ENCODE measurements at places on chromosomes 5 and 9.

DNA sequence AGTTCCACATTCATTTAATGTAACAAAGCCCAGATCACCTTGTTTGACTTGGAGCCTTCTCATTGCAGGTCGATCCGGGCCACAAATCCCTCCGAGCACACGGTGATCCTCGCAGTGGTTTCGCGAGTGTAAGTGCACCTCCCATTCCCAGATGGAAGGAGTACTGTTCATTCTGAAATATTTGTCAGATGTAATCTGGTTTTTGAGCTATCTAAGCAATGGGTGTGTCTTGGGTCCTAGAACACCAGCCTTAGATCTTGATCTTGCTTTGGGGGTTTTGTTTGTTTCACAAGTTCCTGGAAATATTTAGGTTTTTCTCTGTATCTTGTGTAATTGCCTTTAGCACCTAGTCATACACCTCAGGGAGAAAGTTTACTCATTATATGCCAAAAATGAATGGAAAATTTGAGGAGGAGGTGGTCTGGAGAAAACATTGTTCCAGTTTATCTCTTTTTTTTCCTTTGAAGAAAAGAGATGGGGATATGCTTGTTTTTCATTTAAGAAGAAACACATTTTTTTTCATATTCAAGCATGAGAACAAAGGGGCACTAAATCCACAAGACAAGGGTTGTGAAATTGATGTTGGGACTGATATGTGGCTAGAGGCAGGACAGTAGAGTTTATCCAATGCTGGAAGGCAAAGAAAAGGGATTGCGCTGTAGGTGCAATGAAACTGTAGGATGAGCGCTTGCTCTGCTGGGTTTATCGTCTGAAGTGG lies 118.6 kb downstream of the PDE8B start:
- no peak for DNase-seq

- DNase-seq = no peak
These were observed 5.3 kb upstream of the TXN start for GRCh38 chr9:110261632-110262031.

DNA sequence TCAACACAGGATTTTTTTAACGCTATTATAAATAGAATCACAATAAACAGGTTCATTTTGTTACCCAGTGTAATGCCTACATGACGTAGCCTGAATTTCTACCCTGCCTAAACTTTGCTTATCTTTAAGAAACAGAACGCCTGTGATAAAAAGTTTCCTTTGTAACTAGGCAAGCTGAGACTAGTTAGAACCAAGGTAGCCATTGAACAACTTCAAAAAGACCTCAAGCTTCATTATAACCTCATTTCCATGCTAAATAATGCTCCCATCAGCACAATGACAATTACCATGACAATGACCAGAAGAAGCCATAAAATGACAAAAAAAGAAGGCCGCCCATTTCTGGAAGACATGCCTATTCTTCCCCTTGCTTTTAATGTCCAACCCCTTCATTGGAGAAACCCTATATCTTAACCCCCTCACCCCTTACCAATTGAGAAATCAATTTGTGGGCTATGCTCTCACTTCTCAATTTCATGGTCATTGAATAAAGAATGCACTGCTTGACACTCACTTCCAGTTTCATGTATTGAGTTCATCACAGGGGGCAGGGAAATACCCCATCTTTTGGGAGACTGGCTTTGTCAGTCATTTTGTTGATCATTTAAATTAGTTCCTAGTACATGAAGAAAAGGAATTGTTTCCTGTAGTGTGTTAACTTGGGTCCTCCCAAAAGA lies 276.8 kb downstream of the MCTP1 start:
- no peak for DNase-seq

GRCh38 chr9:111436571-111436970 lies 47.6 kb downstream of the ECPAS start:
- no peak for DNase-seq

GRCh38 chr5:173645890-173646574 lies 29.6 kb upstream of the BOD1 start:
- DNase-seq = no peak

DNA sequence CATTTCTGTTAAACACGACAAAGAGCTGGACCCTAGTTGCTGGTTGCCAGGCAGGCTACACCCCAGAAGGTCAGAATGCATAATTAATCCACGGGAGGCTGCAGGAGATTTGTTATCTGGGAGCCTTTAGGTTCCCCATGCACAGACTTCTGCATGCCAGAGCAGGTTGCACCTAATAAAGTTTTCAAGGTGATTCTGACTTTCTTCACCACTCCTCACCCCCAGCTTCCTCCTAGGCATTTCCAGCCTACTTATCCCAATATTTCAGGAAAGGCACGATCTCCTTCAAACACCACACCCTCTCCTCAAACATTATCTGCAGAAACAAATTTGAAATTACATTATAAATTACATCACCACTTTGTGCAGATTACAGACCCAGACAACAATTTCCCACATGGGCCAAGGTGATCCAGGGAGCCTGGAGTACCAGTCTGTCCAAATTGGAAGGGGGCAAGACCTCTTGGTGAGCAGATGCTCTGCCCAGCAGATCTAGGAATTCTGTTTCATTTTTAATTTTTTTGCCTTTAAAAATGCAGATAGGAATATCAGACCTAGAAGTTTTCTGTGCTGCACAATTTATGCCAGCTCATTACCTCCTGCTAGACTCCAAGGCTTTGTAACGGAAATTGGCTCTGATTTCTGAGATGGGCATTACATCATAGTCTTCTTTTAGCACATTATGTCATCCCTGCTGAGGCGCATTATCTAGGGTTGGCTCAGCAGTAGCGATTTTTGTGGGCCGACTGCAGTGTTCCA lies 363.4 kb upstream of the SLC30A5 start:
- peak; percentile 68 for DNase-seq

- DNase-seq = peak; percentile 83
These were observed 182.8 kb upstream of the SLC27A6 start for GRCh38 chr5:128782446-128782845.

DNA sequence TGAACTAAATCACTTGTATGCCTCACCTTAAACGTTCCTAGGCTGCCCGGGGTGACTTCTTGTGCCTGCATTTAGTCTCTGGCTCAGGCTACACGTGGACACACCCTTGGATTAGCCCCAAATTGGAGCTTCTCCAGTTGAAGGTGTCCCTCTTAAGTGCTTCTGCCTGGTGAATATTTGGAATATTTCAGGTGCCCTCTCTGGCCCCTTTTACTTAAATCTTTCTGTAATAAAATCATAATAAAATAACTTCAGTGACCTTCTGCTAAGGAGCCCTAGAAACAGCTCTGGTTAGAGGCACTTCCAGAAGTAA lies 74.3 kb upstream of the KLF9 start:
- no peak for DNase-seq

- no peak for DNase-seq
These were observed 88.9 kb downstream of the EBF1 start for GRCh38 chr5:159010661-159011442.

DNA sequence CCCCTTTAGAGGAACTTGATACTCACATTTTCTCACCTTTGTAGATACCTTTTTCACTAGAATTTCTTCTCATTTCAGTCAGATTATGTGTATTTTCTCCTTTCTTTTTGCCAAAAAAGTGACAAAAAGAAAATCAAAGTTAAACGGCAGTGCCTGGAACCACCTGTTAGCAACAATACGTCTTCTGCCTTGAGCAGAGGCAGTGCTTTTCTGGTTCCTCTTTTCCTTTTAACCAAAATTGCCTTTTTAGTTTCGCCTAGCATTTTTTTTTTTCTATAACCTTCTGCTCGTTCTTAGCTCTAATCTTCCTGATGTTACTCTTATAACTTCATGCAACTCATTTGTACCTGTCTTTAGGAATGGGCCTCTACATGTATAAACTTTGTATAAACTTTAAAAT lies 26.1 kb downstream of the SMIM32 start:
- no peak for DNase-seq

DNA sequence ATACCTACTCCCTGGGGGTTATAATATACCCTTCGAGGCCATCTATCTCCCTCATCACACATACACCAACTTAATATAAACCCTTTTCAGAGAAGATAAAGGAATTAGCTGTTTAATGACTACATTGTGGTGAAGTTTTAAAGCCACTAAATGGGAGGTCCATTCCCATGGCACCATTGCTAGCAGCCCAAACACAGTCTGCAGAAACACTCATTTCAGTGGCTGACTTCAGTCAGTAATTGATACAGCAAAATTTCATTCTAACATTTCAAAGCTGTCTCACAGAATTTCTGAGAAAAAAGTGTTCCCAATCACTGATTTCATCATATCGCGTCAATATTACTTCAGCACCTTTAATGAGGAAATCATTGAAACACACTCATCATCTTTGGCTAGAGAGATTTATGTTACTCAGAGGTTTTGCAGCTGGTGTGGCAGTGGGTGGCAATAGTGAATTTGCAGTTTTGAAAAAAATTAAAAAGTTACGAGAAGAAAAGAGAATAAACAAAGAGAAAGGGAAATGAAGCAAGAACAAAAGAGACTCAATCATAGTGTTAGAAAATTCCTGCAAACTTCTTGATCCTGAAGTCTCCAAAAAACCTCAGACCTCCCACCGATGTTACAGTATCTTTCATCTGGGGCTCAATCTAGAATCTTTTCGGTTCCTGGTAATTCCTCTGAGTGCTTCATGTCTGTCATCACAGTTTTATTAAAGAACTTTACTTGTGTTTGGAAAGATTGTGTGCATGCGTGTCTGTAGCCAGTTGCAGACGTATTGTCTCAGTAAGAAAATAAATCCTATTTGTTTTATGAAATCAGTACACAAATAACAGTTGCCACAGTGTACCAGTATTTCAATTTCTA lies 105.0 kb downstream of the ERCC6L2 start:
- DNase-seq = peak; percentile 89

- peak; percentile 7 for DNase-seq
These were observed 72.7 kb upstream of the FCN2 start for GRCh38 chr9:134807716-134808446.

DNA sequence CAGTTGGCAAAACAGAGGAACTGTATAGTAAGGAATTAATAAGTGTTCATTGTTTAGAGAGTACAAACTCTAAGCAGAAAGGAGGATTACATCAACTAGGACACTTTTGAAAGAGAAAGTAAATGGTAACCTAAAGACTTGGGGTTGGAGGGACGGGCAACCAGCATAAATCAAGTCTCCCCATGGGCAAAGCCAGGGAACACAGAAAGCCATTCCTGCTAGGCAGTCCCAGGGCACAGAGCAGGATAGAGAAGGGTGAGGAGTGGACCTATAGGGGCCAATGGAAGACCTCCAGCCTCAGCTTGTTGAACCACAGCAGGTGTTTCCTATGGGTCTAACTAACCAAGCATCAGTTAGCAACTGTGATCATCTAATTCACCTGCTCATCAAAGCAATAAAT lies 9.2 kb upstream of the ERAP1 start:
- no peak for DNase-seq

GRCh38 chr5:23445573-23445972 lies 61.8 kb upstream of the PRDM9 start:
- DNase-seq = no peak

- no peak for DNase-seq
These were observed 32.1 kb downstream of the WNK2 start for GRCh38 chr9:93216073-93216365.
